ENCODE measurements at places on chromosomes 2 and 18.

GRCh38 chr2:26462511-26463243, 15.2 kb downstream of the OTOF start:
- DNase-seq = no peak

DNA sequence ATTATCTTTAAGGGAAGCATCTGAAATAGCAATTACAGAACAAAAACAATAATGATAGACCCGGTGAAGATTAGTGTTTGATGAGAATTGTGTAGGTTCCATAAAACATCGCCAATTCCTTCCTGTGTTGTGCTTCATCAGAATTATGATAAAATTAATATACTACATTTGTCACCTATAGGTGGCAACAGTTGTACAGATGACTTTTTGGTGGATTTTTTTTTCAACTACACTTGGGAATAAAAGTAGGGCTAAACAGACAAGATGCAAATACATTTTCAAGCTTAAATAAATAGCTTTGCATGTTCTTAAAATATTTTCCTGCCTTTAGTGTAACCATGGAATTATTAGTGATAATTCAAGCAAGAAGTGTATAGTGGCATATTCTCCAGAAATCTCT, 7.0 kb upstream of the LYPD1 start:
- no peak for DNase-seq

DNA sequence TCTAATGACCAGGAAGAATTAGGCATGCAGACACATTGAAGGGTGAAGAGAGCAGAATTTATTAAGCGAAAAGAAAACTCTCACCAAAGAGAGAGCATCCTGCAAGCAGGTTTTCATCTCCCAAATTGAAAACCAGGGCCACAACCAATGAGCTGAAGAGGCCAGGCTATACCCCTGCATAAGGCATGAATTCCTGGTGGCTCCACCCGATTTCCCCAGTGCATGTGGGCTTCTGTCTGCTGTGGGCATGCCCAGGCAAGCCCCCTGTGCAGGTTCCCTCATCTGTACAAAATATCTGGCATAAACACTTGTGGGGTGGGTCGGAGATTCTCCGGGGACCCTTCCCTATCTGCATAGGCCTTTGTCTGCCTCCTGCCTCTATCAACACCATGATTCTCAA, 621.6 kb upstream of the LRRTM1 start:
- DNase-seq = no peak

DNA sequence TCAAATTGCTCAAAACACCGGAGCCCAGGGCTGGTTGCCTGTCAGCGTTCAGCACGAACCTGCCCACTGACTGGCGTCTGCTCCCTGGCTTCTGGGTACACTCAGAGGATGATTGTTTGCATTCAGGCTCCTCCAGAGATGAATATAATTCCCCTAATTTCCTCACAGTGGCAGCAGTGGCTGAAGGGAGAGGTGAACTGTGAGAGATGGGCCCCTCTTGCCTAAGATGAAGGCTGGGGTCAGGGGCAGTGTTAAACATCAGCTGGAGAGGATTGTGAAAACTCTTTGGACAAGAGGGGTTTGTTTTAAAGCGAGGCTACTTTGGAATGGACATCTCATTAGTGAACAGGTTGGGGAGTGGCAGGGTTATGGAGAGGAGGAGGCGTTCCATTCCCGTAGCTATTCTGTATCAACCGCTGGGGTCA, 31.0 kb downstream of the TCF7L1 start:
- DNase-seq = no peak

GRCh38 chr2:205496772-205497171, 185.5 kb upstream of the NRP2 start:
- peak; percentile 74 for DNase-seq

GRCh38 chr2:121084130-121084680, 200.8 kb downstream of the TFCP2L1 start:
- no peak for DNase-seq

DNA sequence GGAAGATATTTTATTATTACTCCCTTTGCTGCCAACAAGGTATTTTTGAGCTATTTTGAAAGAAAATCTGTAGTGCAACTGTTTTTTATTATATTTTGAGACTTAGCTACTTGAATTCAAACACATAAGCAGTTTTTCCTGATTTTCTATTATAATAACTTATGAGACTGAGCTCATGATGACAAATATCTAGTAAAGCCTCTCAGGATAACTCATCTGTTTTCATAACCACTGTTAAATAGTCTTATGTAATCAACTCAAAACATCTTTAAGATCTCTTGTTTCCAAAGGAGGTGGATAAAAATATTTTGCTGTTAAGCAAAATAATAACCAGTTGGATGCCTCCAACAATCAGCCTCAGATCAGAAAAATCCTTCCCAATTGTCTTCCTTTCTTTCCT, 21.9 kb upstream of the PPP1CB start:
- DNase-seq = peak; percentile 46
